ENCODE measurements at places on chromosomes 12 and 14.

- no peak for DNase-seq
These were observed 104.4 kb downstream of the SCN8A start for GRCh38 chr12:51695241-51696010.

DNA sequence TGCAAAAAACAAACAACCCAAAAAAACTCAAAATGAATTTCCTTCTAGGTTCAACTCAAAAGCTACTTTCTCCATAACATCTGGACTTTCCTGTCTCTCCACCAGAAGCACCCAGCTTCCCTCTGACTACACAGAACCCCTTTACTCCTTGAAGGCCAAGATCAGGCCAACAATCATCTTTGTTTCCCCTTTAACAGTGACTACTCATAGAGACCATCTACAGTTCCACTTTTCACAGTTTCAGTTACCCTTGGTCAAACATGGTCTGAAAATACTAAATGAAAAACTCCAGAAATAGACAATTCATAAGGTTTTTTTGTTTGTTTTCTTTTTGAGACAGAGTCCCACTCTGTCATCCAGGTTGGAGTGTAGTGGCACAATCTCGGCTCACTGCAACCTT is 11.8 kb downstream of the GCH1 start:
- no peak for DNase-seq

- DNase-seq: no peak
These were observed 5.1 kb upstream of the MED13L start for GRCh38 chr12:116282371-116283286.

DNA sequence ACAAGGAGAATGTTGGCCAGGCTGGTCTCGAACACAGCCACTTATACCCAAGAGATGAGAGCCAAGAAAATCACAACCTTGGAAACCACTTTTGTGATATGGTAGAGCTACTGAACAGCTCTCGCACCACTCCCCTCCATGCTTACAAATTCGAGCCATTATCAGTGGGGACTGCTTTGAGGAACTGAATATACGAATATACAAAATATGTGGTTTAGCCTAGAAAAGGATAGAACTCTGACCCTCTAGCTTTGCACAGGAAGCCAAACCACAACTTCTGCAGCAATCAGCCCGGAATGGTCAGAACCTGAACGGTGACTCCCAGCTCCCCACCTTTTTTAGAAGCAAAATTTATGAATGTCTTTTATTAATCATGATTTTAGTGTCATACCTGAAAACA is 129.8 kb upstream of the TMEM132C start:
- no peak for DNase-seq

DNA sequence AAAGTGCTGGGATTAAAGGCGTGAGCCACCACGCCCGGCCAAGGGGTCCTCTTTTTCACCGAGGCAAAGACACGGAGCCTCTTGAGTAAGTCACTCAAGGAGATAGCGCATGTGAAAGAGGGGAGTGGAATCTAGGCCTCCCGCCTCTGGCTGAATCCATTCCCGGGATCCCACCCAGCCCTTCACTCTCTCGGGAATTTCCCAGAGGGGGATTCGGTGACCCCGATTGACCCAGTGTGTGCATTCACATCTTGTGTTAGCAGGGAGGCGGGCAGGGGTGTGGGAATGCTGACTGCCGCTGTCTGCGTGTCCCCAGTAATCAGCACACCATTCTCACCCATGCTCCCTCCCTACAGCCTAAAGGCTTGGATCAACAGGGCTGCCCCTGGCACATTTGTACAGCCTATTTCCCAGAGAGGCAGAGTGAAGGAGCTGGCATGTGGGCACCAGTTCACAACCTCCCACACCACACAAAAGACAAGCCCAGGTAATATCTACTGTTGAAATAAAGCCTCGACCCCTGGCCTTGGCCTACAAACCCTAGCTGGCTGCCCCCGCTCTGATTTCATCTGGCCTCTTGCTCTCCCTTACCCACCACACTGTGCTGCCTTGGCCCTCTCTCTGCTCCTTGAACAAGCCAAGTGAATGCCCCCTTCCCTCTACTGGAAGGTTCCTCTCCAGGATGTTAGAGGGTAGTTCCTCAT is 1.3 kb upstream of the LTBP2 start:
- no peak for DNase-seq

DNA sequence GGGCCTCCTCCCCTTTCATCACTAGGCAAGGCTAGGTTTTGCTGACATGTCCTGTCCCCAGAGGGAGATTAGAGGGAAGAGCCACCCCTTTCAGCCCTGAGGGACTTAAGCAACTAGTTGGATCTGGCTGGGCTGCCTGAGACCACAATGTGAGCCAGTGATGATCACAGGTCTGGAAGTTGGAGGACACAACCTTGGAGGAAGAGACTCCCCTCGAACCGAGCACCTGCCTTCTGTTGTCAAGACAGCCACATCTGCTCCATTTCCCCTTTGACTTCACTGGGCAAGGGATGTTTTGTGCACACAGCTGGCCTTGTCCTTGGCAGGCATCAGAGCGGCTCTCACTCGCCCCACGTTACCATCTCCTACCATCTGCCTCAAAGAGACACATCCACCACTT is 31.4 kb downstream of the MVK start:
- DNase-seq: no peak

Data from AG04449 (cell line).